ENCODE measurements at places on chromosomes 12 and 14. TPM values are rescaled to one million over a fixed set of nuclear protein-coding genes. Genes with fewer than 3 reads are reported as not detected.

DNA sequence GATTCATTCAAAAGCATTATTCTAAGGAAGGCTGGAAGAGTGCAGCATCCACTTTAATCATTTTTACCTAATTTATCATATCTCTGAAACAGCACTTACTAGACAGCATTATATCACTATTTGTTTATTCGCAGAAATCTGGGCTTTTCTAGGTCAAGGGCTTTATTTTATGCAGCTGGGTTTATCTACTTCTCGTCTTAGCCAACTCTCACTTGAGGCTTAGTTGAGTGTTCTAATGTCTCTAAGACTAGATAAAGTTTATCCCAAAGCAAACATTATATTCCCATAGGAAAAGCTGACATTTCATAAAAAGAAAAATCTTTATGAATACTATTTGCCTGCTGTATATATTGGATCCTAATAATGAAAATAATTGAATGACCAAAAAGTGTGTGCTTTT, 720.8 kb upstream of the FLRT2 start:
- H3K27ac ChIP-seq: no peak overlapping the region
- no peaks in the 10 kb centered on the region for H3K36me3 ChIP-seq
- DNase-seq: no peak
- no peaks in the 10 kb centered on the region for H3K27me3 ChIP-seq
- H3K4me1 ChIP-seq: no peaks in the 10 kb centered on the region

DNA sequence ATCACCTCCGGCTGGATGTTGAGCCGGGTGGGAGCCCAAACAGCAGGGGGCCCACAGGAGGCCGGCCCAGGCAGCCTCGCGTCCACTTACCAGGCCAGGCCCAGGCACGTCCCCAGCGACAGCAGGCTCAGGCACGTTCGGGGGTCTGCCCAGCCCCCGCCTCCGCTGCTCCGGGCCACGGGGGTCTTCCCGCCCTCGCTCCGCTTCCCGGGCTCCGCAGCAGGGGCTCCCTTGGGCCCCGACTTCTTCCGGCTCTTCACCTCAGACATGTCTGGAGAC, 216 bp downstream of the IKBIP start:
- peak overlapping the region; percentile 99 for H3K4me3 ChIP-seq
- DNase-seq: no peak
- peak overlapping the region; percentile 94 for H3K27ac ChIP-seq
- H3K4me1 ChIP-seq: peaks cover 49% of the 10 kb centered on the region
- no peaks in the 10 kb centered on the region for H3K27me3 ChIP-seq

DNA sequence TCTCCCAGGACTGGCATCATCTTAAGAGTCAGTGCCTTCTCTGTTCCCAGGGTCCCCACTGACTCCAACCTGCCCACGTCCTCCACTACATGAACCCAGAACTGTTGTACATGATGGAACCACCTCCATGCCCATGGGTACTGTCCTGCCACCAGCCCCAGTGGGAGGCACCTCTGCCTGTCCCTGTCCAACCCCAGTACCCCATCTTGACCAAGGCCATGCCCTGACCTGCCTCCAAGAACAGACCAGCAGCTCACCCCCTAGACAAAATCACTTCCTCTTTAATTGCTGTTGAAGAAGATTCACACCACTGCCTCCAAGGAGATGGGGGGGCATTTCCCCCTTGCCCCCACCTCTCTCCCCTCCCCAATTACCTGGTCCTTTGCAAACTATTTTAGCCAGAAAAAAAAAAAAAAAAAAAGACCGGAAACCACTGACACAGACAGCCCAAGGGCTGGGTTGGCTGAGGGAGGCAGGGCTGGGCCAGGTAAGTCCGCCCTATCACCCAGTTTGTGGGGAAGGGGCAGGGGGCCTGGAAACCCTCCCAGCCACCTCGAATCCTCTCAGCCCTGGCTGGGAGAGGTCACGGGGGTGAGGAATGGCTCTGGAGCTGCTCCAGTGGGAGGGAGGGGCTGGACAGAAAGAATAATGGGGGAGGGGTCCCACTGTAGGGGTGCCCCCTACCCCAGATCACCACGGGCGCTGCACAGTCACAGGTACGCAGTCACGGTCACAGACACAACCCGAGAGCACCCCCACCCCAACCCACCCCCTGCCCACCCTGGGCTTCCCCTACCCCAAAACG, 13.4 kb downstream of the AGAP2 start:
- DNase-seq: no peak
- H3K36me3 ChIP-seq: peaks cover 50% of the 10 kb centered on the region
- no peak overlapping the region for H3K4me3 ChIP-seq
- no peaks in the 10 kb centered on the region for H3K27me3 ChIP-seq

DNA sequence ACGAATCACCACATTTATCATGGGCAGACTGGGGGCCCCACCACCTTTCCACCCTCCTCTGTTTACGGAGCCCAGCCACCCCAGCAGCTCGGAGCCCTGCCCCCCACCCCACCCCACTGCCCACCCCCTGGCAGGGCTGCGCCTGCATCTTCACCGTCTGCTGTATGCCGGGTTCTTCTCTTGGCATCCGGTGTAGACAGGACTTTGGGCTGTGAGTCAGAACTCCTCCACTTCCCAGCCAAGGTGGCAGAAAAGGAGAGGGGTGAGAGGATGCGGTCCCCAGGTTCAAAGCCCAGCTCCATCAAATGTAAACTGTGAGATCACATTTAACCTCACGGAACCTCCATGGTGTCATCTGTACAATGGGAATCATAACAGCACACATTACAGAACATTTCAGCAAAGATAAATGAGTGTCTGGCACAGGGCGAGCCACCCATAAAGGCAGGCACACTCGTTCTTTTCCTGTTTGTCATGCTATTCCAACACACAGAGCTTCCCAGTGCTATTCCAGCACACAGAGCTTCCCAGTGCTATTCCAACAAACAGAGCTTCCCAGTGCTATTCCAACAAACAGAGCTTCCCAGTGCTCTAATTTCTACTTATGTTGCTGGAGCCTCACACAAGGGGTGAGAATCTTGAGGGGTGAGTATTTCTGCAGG, 292.7 kb upstream of the RTL1 start:
- H3K36me3 ChIP-seq: no peaks in the 10 kb centered on the region
- no peak overlapping the region for H3K4me3 ChIP-seq
- H3K27ac ChIP-seq: no peak overlapping the region
- H3K27me3 ChIP-seq: no peaks in the 10 kb centered on the region

GRCh38 chr12:59895166-59895775, 299.4 kb downstream of the SLC16A7 start:
- no peak for DNase-seq
- H3K4me1 ChIP-seq: no peaks in the 10 kb centered on the region
- H3K4me3 ChIP-seq: no peak overlapping the region
- H3K27me3 ChIP-seq: no peaks in the 10 kb centered on the region
- no peaks in the 10 kb centered on the region for H3K36me3 ChIP-seq

C1RL gene
- total RNA-seq: 67.0 TPM

DNA sequence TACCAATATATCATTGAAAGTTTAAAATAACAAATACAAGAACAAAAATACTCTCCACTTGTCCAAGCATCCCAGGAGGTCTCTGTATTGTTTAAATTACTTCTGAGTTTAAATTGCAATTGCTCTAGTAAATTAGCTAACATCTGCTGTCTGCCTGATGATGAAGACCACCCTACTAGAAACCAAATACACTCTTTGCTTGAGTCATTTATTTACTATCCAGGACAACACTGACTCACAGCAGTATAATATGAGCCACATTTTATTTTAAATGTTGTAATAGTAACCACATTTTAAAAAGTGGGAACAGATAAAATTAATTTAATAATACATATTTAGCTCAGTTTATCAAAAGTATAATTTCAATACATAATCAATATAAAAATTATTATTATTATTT, 62.9 kb upstream of the EEA1 start:
- no peak overlapping the region for H3K4me3 ChIP-seq
- DNase-seq: no peak
- H3K27ac ChIP-seq: no peak overlapping the region
- H3K27me3 ChIP-seq: no peaks in the 10 kb centered on the region
- H3K36me3 ChIP-seq: no peaks in the 10 kb centered on the region
- H3K4me1 ChIP-seq: peaks cover 11% of the 10 kb centered on the region

GRCh38 chr14:68088451-68088854, 268.9 kb downstream of the RAD51B start:
- H3K36me3 ChIP-seq: no peaks in the 10 kb centered on the region
- H3K4me1 ChIP-seq: no peaks in the 10 kb centered on the region
- H3K4me3 ChIP-seq: no peak overlapping the region
- no peaks in the 10 kb centered on the region for H3K27me3 ChIP-seq

KRT83 gene
- not detected for total RNA-seq
